ENCODE measurements at places on chromosomes 4 and X. TPM values are rescaled to one million over a fixed set of nuclear protein-coding genes. Genes with fewer than 3 reads are reported as not detected.

CXCL9 gene
- not detected for total RNA-seq

GAB3 gene
- 1.6 TPM for total RNA-seq

DAPP1 gene
- not detected for total RNA-seq

PHOX2B gene
- total RNA-seq: not detected

EXOC1L gene
- not detected for total RNA-seq

SPACA5 gene
- total RNA-seq: not detected

FAM50A gene
- total RNA-seq: 75.2 TPM

TACR3 gene
- not detected for total RNA-seq

PRRG3 gene
- not detected for total RNA-seq

NPY1R gene
- total RNA-seq: 0.15 TPM

MAPK10 gene
- total RNA-seq: under 0.01 TPM

ARX gene
- total RNA-seq: not detected

GATA1 gene
- not detected for total RNA-seq

AFF2 gene
- not detected for total RNA-seq

FRG2 gene
- total RNA-seq: not detected

HELT gene
- total RNA-seq: not detected

GLRB gene
- total RNA-seq: 9.7 TPM

POU3F4 gene
- not detected for total RNA-seq

IQCM gene
- total RNA-seq: not detected

CXorf49 gene
- not detected for total RNA-seq

OPRPN gene
- not detected for total RNA-seq

RTL9 gene
- not detected for total RNA-seq

OGT gene
- 101 TPM for total RNA-seq

LETM1 gene
- 103 TPM for total RNA-seq

RPS3A gene
- total RNA-seq: 2,726 TPM
